ENCODE measurements at places on chromosomes 13 and 19.

- H3K36me3 ChIP-seq = no peaks in the 10 kb centered on the region
- no peak for DNase-seq
- H3K4me1 ChIP-seq = no peaks in the 10 kb centered on the region
- no peaks in the 10 kb centered on the region for H3K27me3 ChIP-seq
These were observed 396.9 kb upstream of the SLITRK5 start for GRCh38 chr13:87274209-87274819.

- no peaks in the 10 kb centered on the region for H3K4me1 ChIP-seq
- H3K36me3 ChIP-seq = no peaks in the 10 kb centered on the region
- peaks cover 5% of the 10 kb centered on the region for H3K27me3 ChIP-seq
- no peak for DNase-seq
These were observed 21.0 kb downstream of the GRIK5 start for GRCh38 chr19:42048992-42049391.

GRCh38 chr19:45973553-45974338, at the start of gene NOVA2:
NOVA2 (minus strand) TSS chr19:45973865; CDS start chr19:45973351, 514 bp downstream.
- H3K36me3 ChIP-seq = no peaks in the 10 kb centered on the region
- H3K4me1 ChIP-seq = peaks cover 28% of the 10 kb centered on the region
- DNase-seq = no peak

DNA sequence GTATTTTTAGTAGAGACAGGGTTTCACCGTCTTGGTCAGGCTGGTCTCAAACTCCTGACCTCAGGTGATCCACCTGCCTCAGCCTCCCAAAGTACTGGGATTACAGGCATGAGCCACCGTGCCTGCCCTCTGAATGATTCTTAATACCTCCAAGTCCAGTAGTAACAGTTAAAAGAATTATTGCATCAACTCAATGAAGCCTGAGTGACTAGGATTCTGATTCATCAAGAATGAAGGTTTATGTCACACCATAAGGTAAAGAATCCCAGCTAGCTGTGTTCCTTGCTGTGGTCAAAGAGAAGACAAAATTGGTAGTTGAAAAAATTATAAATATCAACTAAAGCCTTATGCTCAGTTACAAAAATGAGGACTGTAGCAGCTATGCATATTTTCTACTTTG, 81.2 kb upstream of the ABCC4 start:
- H3K27ac ChIP-seq = no peak overlapping the region
- H3K27me3 ChIP-seq = no peaks in the 10 kb centered on the region
- H3K4me3 ChIP-seq = no peak overlapping the region
- no peaks in the 10 kb centered on the region for H3K4me1 ChIP-seq

DNA sequence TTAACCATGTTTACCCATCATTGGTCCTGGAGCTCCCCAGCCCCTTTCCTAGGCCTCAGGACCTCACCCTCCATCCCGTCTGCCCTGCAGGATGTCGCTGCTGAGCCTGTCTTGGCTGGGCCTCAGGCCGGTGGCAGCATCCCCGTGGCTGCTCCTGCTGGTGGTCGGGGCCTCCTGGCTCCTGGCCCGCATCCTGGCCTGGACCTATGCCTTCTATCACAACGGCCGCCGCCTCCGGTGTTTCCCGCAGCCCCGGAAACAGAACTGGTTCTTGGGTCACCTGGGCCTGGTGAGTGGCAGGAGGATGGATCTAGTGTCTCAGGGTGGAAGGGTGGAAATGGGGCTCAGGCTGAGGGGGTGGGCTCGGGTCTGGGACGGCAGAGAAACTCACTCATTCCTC, 508 bp downstream of the CYP4F8 start:
- H3K36me3 ChIP-seq = no peaks in the 10 kb centered on the region
- DNase-seq = no peak
- no peaks in the 10 kb centered on the region for H3K4me1 ChIP-seq
- no peaks in the 10 kb centered on the region for H3K27me3 ChIP-seq
- no peak overlapping the region for H3K4me3 ChIP-seq
- no peak overlapping the region for H3K27ac ChIP-seq

GRCh38 chr13:57629391-57629804, 2.1 kb upstream of the PCDH17 start:
- peak overlapping the region; percentile 69 for H3K4me3 ChIP-seq
- DNase-seq = no peak
- peaks cover 18% of the 10 kb centered on the region for H3K27me3 ChIP-seq
- H3K4me1 ChIP-seq = peaks cover 35% of the 10 kb centered on the region
- no peaks in the 10 kb centered on the region for H3K36me3 ChIP-seq

DNA sequence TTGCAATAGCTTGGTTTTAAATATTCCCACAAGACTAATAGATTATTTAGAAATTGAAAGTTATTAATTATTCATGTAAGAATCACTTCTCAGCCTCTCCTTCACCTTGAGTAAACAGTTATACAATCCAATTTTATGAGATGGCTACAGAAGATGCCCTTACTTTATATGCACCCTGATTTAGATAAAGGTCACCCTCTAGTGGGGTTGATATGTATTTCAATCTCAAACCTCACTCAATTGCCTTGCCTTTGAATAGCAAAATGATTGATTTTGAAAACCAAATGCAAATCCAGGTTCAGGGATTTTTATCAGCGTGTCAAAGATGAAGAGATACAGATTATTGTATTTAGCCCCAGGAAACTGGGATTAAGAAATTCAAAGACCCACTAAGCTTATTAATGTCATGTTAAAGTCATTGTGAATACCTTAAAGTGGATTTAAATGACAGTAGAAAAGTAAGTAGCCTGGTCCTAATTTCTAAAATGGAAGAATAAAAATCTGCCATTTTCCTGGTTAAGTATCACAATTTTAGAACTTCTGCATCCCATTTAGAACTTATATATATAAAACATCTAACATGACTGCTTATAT, 305.1 kb downstream of the ITGBL1 start:
- DNase-seq = no peak
- no peak overlapping the region for H3K4me3 ChIP-seq
- no peaks in the 10 kb centered on the region for H3K27me3 ChIP-seq
- no peak overlapping the region for H3K27ac ChIP-seq

DNA sequence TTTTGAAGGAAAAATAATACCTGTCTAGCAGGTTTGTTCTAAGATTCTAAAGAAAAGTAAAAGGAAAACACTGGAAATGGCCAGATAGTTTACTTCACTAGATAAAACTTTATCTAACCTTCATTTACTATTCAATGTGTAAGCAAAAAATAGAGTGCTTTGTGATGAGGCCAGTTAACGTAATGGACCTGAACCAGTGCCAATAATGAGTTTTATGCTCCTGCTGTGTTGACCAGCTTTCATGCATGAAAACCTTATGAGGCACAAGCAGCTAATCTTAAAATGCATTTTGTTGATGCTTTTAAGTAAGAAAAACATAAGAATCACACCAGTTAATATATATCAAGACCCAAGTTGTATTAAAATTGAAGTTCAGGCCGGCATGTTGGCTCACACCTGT, 617.2 kb upstream of the GPC6 start:
- no peaks in the 10 kb centered on the region for H3K27me3 ChIP-seq
- no peaks in the 10 kb centered on the region for H3K36me3 ChIP-seq
- H3K4me3 ChIP-seq = no peak overlapping the region
- DNase-seq = no peak
- H3K4me1 ChIP-seq = no peaks in the 10 kb centered on the region
- no peak overlapping the region for H3K27ac ChIP-seq

DNA sequence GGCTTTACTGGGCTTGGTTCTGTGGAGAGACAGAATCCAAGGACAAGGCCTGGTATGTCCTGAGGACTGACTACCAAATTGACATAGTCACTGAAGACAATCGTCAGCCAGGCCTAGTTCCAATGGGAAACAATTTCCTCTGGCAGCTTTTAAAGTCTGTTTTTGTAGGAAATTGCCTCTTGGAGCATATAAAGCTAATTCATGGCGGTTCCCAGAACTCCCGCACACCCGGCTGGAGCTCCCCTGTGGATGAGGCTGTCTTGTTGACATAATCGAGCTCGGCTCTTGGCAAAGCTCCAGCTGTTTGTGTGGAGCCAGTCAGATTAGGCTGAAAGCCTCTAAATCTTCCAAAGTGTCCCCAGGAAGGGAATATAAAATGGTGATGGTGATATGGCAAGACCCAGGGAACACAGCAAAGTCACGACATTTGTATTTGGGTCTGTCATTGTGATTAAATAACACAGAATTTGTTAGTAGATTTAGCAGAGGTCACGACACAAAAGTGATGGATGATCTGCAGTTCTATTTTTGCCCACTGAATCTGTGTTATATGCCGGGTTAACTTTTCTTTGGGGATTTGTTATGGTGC, 395.0 kb downstream of the PCDH9 start:
- H3K4me1 ChIP-seq = no peaks in the 10 kb centered on the region
- H3K27me3 ChIP-seq = no peaks in the 10 kb centered on the region
- no peak overlapping the region for H3K4me3 ChIP-seq
- H3K27ac ChIP-seq = no peak overlapping the region
- no peak for DNase-seq
- no peaks in the 10 kb centered on the region for H3K36me3 ChIP-seq

DNA sequence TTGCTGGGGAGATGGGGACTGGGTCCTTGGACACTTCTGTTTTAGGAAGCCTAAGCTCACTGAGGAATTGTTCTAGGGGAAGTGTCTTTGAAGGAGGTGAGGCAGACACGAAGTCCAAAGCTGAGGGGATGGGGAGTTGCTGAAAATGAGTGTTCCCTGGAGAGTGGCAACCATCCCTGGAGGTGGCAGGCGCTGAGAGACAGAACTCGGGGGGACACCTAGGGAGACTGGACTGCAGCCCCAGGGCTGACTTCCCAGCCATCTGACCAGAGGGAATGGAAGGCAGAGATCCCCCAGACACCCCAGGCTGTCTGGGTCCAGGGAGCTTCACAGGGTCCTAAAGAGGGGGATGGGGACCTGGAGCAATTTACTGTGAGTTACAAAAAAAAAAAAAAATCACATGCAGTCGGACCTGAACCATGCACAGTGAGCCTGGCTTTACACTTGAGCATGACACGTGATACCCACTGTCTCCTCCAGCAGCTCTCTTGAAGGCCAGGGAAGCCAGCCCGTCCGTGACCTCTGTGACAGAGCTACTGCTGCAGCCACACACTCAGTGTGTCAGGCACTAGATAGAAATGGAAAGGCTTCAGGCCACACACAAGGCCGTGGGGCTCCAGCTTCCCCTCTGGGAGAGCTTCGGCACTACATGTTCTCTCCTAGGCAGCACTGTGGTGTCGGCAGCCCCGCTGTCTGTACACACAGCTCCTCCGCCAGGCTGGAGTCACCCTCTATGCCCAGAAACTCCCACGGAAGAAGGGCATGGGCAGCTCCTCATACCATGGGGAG, 77.1 kb upstream of the KCTD15 start:
- no peak overlapping the region for H3K4me3 ChIP-seq
- H3K27me3 ChIP-seq = no peaks in the 10 kb centered on the region
- no peaks in the 10 kb centered on the region for H3K36me3 ChIP-seq
- no peaks in the 10 kb centered on the region for H3K4me1 ChIP-seq

DNA sequence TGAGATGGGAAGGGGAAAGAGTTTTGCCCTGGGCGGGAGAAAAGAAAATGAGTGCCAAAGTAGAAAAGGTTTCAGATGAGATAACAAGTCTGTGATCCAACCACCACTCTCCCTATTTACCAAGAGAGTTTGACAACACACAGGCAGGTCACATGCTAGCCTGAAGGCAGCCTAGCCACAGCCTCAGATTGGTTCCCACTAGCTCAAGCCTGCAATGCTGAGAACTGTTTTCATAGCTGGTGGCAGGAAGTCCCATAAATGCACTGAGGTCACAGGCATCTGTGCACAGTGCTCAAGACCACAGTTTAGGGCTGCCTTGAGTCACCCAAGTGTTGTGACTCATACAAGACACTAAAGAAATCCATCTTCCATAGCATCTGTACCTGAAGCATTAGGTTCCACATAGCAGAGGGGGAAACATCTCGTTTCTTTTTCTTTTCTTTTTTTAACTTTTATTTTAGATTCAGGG, 18.5 kb upstream of the POP4 start:
- DNase-seq = peak; percentile 43
- no peaks in the 10 kb centered on the region for H3K36me3 ChIP-seq
- peak overlapping the region; percentile 65 for H3K27ac ChIP-seq
- peaks cover 2% of the 10 kb centered on the region for H3K27me3 ChIP-seq

- no peaks in the 10 kb centered on the region for H3K36me3 ChIP-seq
- H3K27me3 ChIP-seq = no peaks in the 10 kb centered on the region
These were observed 47.2 kb upstream of the F7 start for GRCh38 chr13:113058129-113058987.

DNA sequence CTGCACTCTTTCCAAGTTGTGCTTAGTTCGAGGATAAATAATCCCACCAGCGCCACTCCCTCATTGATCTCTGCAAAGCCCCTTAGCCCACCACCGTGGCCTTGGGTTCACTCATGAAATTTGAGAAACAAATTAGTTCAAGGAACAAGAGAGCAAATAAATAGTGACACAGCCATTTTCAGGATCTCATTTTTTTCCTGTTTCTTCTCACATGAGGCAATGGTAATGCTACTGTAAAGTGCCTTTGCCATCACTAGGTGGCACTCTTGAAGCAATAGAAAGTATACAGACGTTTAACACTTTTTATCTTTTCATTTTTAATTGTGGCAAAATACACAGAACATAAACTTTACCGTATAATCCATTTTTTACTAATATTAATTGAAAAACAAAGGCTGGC, 76.8 kb upstream of the ZNF835 start:
- DNase-seq = no peak
- H3K4me1 ChIP-seq = no peaks in the 10 kb centered on the region

GRCh38 chr13:110106726-110107125, 200.2 kb downstream of the COL4A1 start:
- DNase-seq = no peak
- H3K27ac ChIP-seq = no peak overlapping the region
- no peaks in the 10 kb centered on the region for H3K36me3 ChIP-seq
- peaks cover 12% of the 10 kb centered on the region for H3K27me3 ChIP-seq

DNA sequence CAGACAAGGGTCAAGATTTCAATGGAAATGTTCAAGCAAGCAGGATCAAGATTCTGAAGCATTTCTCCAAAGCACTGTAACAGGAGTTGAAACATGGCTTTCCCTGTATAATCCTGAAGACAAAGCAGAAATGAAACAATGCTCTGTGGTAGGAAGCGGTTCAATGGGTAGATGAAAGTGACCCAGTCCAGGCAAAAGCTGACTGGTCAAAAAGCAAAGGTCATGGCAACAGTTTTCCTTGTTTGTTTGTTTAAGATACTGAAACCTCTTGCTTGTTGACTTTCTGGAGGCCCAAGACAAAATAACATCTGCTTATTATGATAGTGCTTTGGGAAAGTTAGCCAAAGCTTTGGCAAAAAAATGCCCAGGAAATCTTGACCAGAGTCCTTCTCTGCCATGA, 1343.9 kb upstream of the PCDH9 start:
- H3K36me3 ChIP-seq = no peaks in the 10 kb centered on the region
- no peaks in the 10 kb centered on the region for H3K27me3 ChIP-seq
- no peaks in the 10 kb centered on the region for H3K4me1 ChIP-seq
- DNase-seq = no peak
- no peak overlapping the region for H3K27ac ChIP-seq

GRCh38 chr13:36764957-36765356, 54.1 kb upstream of the RFXAP start:
- no peaks in the 10 kb centered on the region for H3K4me1 ChIP-seq
- H3K36me3 ChIP-seq = no peaks in the 10 kb centered on the region
- no peak overlapping the region for H3K27ac ChIP-seq

DNA sequence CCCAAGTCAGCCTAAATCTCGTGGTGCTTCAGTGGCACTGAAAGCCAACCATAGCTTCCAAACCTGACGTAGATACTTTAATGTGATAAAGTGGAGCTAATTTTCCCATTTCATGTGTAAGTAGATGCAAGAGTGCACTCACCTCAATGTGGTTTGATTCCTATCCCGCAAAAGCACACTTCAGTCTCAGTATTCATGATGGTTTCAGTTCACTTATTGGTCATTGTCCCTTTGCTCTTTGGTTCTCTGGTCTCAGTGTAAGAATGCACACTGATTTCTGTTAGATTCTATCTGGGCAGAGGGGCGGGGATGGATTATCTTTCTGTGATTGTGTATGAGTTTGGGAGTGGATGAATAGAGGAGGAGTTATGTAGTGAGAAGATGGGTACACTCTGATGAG, 340.6 kb downstream of the KCNRG start:
- H3K27ac ChIP-seq = no peak overlapping the region
- no peaks in the 10 kb centered on the region for H3K27me3 ChIP-seq
- no peaks in the 10 kb centered on the region for H3K36me3 ChIP-seq
- peaks cover 26% of the 10 kb centered on the region for H3K4me1 ChIP-seq
- no peak overlapping the region for H3K4me3 ChIP-seq
- DNase-seq = no peak

Data from T-cell (primary cell).